DMS79 (cell line): ENCODE measurements at places on chromosomes 7 and 10.

DNA sequence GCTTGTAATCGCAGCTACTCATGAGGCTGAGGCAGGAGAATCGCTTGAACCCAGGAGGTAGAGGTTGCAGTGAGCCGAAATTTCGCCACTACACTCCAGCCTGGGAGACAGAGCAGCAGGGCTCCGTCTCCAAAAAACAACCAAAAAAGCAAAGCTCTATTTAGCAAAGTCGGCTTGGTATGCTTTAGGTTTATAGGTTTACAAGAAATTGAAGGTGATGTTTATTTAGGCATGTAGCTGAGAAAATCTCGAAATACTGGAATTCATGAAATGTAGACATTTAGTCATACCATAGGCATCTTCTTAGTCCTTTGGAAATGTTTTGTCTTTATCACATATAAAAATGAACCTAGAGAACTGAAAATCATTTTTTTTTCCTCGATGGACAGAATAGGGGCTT lies 453.8 kb upstream of the ANKRD30A start:
- no peak for DNase-seq

DNA sequence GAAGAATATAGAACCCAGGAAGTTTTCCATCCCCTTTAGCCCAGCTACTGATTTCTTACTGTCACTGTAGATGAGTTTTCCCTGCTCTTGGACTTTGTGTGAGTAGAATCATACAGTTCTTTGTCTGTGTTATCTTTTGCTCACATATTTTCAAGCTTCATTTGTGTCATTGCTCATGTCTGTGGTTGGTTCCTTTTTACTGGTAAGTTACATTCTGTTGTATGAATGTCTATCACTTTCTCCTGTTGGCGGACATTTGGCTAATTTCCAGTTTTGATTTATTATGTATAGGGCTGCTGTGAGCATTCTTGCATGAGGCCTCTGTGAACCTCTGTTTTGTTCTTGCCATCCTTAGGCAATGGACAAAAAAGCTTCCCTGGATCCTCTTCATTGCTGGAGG lies 5.3 kb downstream of the GLRX3 start:
- no peak for DNase-seq

GRCh38 chr7:21149809-21150208 lies 278.1 kb upstream of the SP4 start:
- no peak for DNase-seq

- no peak for DNase-seq
Measured at GRCh38 chr10:11573497-11573896, 38.0 kb downstream of the USP6NL start.

DNA sequence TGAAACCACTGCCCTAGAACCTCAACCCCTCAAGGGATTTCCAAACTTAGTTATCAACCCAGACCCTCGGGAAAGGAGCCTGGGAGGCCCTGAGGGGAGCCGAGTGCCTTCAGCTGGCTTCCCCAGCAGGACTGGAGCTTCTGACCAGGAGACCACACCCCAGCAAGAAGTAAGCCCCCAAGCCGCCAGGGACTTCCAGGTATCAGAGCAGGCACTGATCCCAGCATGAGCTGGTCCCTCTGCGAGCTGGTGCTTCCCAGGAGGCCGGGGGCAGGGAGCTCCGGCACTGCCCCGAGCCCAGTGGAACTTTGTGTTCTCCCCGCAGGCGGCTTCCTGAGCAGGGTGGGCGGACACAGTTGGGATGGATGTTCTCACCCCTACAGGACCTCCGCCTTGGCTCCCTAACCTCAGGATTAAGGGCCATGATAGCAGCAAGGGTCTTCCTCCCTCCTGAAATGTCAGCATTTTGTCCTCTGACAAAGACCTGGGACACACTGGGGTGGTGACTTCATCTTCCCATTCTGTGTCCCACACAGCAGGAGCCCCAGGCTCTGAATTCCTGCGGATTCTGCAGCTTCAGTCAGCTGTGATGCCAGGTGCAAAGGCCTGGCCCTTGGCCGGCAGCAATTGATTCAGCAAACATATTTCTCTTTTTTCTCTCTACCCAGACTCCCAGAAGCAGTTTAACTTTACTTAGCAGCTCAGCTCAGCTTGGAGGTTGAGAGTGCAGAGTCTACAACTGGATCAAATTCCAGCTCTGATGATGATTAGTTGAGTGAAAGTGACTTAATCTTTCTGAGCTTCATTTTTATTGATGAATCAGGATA lies 11.6 kb downstream of the ATP6V0E2 start:
- no peak for DNase-seq

- no peak for DNase-seq
Measured at GRCh38 chr7:47580811-47581331, 1.0 kb downstream of the TNS3 start.

DNA sequence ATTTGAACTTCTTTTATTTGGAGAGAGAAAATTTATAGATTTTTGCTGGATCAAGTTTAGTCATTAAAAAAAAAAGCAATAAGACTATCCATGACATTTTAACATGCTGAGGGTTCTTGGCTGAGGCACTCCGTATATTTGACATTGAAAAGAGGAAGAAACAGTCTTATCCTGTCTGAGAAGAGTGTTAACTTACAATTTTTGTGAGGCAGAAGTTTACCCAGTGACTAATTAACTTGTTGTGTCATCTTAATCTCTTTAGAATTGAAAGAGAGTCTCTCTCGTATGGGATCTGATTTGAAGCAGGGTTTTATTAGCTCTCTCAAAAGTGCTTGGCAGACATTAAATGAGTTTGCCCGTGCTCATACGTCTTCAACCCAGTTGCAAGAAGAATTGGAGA lies 39.3 kb downstream of the SEC23IP start:
- DNase-seq: no peak

- DNase-seq: no peak
Measured at GRCh38 chr7:150384406-150385301, 5.5 kb downstream of the ZNF775 start.

- no peak for DNase-seq
Measured at GRCh38 chr7:22181663-22182062, 175.3 kb downstream of the RAPGEF5 start.

DNA sequence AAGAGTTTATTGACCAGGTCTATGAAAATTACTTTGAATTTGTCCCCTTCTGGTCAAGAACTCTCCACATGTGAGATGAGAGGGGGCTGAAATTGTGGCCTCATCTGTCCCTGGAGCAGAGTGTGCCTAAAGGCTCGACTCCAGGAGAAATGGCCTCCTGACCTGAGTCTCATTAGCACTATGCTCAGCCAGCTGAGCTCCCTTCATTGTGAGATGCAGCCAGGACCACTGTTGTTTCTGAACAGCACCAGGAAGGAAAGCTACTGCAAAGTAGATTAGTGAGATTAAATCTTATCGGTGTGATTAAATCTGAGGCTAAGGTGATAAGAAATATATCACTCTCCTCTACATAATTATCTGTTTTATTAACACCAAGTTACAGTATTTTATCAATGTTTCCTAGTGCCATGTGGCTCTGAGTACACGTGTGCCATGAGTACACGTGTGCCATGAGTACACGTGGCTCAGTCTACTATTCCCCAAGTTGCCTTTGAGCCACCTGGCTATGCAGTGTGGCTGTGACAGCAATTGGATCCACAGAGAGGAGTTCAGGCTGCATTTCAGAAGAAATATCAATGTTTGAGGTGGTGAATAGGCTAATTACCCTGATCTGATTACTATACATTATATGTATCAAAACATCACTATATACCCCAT lies 126.9 kb downstream of the IPMK start:
- no peak for DNase-seq

GRCh38 chr10:103853428-103854264 lies 1.7 kb downstream of the SH3PXD2A start:
- DNase-seq: no peak

GRCh38 chr7:128450409-128450808 lies 5.3 kb upstream of the HILPDA start:
- no peak for DNase-seq

GRCh38 chr10:124892905-124893304 lies 49.0 kb upstream of the ZRANB1 start:
- DNase-seq: no peak

- DNase-seq: no peak
Measured at GRCh38 chr7:90841759-90842429, 245.8 kb downstream of the CDK14 start.

- no peak for DNase-seq
Measured at GRCh38 chr7:76259124-76260093, 43.1 kb upstream of the HSPB1 start.

DNA sequence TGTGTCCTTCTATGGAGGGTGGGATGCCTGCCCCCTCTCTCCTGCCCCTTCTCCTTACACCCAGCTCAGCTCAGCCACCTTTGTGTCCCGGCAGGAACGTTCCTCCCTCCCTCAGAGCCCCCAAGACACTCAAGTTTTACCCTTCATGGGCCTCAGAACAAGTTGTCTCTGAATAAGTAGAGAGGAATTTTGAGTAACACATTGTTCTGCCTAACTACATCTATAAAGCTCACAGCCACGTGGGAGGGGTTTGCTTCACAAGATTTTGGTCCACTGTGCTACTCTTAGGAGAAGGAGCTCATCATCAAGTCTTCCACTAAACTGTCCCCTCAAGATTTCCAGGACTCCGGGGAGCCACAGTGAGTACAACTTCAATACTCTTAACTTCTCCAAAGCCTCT lies 51.6 kb upstream of the ZNF32 start:
- DNase-seq: no peak

- no peak for DNase-seq
Measured at GRCh38 chr7:32092346-32092745, 22.1 kb upstream of the PDE1C start.

GRCh38 chr10:60414877-60415585 lies 25.4 kb upstream of the ANK3 start:
- no peak for DNase-seq

DNA sequence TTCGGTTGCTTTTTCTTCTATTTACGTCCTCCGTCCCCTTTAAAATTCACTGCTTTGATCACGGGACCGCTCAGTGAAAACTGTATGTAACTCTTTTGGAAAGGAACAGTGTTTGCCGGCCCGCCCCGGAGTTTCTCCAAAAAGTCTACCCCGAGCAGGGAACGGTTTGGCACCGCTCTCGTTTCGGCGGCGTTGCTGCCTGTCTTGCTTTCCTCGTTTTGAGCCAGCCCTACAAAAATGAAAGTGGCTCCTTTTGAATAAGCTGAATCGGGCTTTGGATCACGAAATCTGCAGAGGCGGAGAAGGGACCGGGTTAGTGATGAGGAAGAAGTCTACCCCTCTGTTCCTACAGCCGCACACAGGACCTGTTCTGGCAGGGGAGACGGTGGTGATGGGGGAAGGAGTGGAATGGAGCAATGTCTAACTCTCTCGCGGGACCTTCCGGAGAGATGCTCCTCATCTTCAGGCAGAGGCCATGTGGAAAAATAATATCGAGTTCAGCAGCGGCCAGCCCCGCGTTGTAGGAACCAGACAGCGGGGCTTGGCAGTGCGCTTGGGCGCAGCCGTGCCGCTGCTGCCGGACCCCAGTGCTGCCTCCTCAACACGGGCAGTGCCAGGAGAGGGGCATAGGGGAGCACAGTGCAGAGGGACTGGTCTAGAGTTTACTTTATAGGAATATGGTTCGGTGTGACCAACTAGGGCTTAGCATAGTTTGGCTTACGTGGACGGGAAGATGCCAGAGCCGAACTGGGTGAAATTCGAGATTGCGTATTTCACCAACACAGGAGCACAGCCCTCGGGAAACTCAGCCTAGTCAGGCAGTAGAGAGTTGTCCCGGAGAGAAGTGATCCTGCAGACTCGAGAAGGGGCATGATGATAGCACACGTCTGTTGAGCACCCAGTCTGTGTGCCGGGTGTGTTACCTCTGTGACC lies 1.4 kb downstream of the HTRA1 start:
- DNase-seq: no peak

- DNase-seq: no peak
Measured at GRCh38 chr10:118720685-118721538, 33.9 kb downstream of the CACUL1 start.

GRCh38 chr7:518630-519483 lies 789 bp downstream of the PDGFA start:
- peak; percentile 29 for DNase-seq

GRCh38 chr10:66322777-66323176 lies 603.1 kb upstream of the LRRTM3 start:
- DNase-seq: no peak

DNA sequence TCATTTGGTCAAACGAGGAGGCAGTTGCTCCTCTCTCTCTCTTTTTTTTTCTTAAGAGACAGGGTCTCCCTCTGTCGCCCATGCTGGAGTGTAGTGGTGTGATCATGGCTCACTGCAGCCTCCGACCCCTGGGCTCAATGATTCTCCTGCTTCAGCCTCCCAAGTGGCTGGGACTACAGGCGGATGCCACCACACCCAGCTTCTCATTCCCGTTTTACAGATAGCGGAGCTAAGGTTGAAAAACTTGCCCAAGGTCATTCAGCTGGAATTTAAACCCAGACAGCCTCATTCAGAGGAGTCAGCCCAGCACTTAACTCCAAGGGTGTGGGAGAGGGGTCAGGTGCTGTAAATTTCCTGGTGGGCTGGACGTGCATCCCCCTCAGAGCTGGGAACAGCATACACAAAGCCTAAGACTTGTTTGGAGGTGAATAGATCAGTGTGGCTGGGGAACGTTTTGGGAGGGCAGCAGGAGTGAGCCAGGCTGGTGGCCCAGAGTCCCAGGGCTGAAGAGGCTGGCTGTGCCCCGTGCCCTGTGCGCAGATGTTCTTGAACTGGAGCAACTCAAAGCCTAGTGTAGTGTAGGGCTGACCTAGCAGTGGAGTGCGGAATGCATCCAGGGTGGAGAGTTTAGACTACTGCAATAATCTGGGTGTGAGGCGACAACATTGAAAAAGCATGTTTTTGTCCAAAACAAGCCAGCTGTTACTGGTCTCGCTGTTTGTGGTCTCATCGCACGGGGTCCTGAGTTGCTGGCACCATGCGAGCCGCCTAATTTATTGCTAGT lies 2.3 kb downstream of the HTRA1 start:
- DNase-seq: no peak

DNA sequence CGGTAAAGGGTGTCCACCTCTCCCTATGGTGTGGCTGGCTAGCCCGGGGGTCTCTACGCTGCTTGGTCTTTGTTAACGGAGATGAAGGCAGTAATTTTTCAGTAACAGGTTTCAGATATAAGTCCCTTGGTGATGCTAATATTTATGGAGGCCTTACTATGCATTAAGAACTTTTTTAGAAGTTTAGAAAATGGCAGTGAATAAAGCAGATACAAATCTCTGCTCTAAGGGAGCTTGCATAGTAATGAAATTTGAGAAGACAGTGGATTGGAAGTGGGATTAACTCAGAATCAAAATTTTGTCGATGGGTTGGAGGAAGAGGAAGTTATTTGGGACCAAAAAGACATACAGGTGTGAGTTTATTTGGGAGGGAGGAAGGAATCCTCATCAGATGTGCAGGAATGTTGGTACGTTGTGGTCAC lies 445 bp downstream of the SSBP1 start:
- DNase-seq: no peak

- DNase-seq: no peak
Measured at GRCh38 chr10:90987383-90987782, 66.5 kb upstream of the ANKRD1 start.

GRCh38 chr10:46255801-46256747 lies 30.7 kb upstream of the ANTXRL start:
- DNase-seq: peak; percentile 1
